ENCODE measurements at places on chromosomes 13 and 19. TPM values are rescaled to one million over a fixed set of nuclear protein-coding genes. Genes with fewer than 3 reads are reported as not detected.

Gene DACH1
- total RNA-seq = not detected

Gene KASH5
- total RNA-seq = not detected

Gene UBL5
- 415 TPM for total RNA-seq

Gene CCDC70
- not detected for total RNA-seq

Gene FFAR2
- 0.02 TPM for total RNA-seq

Gene BCL2L12
- 57.1 TPM for total RNA-seq

Gene IGFL3
- total RNA-seq = 0.25 TPM

Gene SF3A2
- total RNA-seq = 70.5 TPM

Gene LAIR1
- not detected for total RNA-seq

Gene PPM1N
- 6.2 TPM for total RNA-seq

Gene S1PR4
- total RNA-seq = 0.14 TPM

Gene ZNF302
- total RNA-seq = 13.1 TPM

Gene USF2
- 111 TPM for total RNA-seq

Gene HIF3A
- 0.13 TPM for total RNA-seq

Gene GPR183
- not detected for total RNA-seq

Gene OR7D2
- 0.02 TPM for total RNA-seq

Gene GARIN5A
- total RNA-seq = 2.2 TPM

Gene WDR88
- 0.28 TPM for total RNA-seq

Measured in A549 treated with AZD2906 at 1 μM for 4 hours (cell line).